ENCODE measurements at places on chromosomes 5 and 9.

- DNase-seq: no peak
Observed at GRCh38 chr9:90702441-90702955, 59.9 kb upstream of the DIRAS2 start.

DNA sequence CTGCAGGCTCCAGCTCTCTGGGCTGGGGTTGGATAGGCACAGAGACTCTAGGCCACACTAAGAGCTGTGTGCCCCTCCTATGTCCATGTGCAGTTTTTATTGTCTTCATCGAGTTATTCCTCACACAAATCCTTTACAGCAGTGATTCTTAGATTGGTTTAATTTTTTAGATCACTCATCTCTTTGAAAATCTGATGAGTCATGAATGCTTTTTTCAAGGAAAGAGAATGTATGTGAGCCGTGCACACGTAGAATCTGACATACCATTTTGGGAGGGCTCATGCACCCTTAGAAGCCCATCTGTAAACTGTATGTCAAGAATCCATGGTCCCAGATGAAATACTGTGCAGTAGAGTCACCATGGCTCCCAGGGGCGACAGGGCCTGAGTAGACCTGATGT lies 100.7 kb upstream of the S1PR3 start:
- DNase-seq: no peak

GRCh38 chr5:172005708-172006320 lies 624 bp downstream of the FBXW11 start:
- DNase-seq: peak; percentile 23

- no peak for DNase-seq
Observed at GRCh38 chr5:134664448-134664847, 15.9 kb downstream of the SEC24A start.

- DNase-seq: peak; percentile 83
Observed at GRCh38 chr9:128339761-128340690, at the start of gene SLC27A4. Gene SLC27A4, plus strand, starts transcription at chr9:128340527. Its CDS starts 2,606 bp downstream, at chr9:128343133.

- DNase-seq: no peak
Observed at GRCh38 chr5:17991775-17992174, 357.5 kb downstream of the TAF11L14 start.

DNA sequence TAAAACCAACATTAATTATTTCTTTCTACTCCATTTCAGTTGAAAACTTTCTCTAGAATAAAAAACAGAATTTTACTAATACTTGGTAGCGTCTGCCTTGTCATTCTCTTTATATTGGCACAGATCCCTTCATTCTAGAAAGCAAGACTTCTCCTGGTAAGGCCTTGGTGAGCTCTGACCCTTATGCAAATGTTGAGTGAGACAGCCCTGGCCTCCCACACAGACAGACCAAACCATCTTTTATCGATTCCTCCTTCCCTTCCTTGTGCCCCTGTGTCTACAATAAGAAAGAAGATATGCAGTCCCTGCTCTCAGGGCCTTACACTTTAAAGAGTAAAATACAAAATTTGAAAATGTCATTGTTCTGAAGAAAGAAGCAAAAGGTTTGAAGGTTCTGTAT lies 262.2 kb downstream of the EFNA5 start:
- DNase-seq: no peak

GRCh38 chr5:103571730-103572129 lies 9.1 kb upstream of the NUDT12 start:
- no peak for DNase-seq

DNA sequence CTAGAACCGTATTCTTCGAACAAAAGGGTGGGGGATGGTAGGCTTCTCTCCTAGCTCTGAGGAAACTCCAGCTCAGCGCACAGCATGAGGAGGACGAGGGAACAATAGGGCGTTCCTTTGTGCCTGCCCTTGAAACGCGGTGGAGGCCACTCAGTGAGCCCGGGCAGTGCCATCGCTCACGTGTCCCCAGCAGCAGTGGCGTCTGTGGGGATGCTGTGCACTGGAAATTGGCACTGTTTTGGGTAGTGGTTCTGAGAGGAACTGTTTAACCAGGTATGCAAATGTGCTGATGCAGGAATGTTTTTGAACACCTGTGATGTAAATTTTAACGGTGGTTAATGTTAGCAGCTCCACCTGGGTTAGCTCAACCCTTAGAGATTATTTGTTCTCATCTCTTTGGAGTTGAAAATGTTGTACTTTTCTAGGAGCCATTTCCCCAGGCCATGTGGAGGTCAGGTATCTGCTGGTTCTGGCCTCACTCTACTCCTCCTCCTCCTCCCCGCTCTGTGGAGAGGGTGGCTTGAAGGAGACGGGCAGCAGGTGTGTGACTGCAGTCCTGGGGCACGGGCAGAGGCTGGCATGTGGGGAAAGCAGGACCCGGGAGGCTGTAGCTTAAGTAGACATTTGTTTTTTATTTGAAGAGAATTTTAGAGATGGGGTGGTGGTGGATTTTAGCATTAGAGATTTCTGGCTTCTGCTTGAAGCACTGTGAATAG lies 48.3 kb downstream of the EHMT1 start:
- DNase-seq: no peak

- DNase-seq: peak; percentile 98
Observed at GRCh38 chr5:54310433-54311175, at the start of gene ARL15. Gene ARL15, minus strand, starts transcription at chr5:54310573.

GRCh38 chr9:113582698-113583200 lies 119.2 kb downstream of the RGS3 start:
- no peak for DNase-seq

GRCh38 chr5:41817625-41818301 lies 52.5 kb downstream of the OXCT1 start:
- no peak for DNase-seq

DNA sequence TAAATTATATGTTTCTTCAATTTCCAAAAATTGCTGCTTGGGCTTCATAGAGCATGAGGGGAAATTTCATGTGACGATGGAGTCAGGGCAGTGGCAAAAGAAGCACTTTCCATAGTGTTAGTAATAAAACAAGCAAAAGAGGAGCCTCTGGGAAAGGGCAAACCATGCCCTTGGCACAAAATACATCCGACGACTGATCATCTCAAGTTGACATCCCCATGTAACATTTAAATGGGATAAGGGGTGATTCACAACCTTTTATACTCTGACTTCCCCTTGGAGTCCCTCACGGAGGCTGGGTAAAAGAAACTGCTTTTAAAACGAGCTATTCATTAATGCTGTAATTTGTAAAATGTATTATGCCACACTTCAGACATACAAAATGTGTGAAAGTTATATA lies 161.4 kb upstream of the DMRT1 start:
- no peak for DNase-seq

GRCh38 chr5:109242518-109242917 lies 167.3 kb downstream of the PJA2 start:
- no peak for DNase-seq

DNA sequence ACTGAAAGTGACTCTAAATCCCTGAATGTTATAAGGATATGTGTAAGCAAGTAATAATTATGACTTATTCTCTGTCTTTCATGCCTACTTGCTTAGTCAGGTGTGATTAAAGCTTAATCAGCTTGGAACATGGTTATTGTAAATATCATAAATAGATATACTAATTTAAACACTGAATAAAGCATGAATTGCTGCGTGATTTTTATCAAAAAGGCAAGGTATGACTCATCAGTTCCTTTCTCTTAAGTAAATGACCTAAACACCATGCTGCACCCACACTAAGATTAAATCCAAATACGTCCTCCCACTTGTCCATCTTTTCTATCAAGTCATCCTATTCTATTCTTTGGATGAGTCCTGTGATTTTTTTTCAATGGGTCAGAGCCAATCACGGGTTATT lies 124.6 kb upstream of the MTAP start:
- no peak for DNase-seq

DNA sequence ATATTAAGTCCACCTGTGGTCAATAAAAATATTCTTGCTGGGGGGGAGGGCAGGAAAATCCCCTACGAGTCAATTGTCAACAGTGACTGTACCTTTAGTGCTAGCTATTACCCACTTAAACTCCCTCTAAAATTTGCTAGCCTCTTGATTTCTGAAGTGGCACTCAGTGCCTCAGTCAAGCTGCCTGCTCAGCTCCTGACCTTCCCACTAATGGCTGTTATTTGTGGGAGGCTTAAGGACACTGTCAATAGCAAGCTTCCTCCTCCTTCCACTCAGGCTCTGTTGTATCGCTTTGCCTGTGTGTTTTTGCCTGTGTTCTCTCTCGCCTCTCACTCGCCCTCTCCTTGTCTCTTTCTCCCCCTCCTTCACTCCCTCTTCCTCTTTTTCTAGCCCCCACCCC lies 140.8 kb downstream of the BNC2 start:
- no peak for DNase-seq

GRCh38 chr5:151772029-151772845 lies 483 bp downstream of the G3BP1 start:
- DNase-seq: peak; percentile 42

GRCh38 chr9:34603610-34604231 lies 8.2 kb downstream of the RPP25L start:
- peak; percentile 83 for DNase-seq

Data from CD4-positive, alpha-beta T cell treated with Interleukin-4 for 1 hour (primary cell).